ENCODE measurements at places on chromosomes 5 and 9.

GRCh38 chr5:131563434-131564228 lies 71.4 kb downstream of the RAPGEF6 start:
- no peak for DNase-seq

GRCh38 chr9:72960446-72960845 lies 7.6 kb upstream of the ALDH1A1 start:
- DNase-seq: no peak

DNA sequence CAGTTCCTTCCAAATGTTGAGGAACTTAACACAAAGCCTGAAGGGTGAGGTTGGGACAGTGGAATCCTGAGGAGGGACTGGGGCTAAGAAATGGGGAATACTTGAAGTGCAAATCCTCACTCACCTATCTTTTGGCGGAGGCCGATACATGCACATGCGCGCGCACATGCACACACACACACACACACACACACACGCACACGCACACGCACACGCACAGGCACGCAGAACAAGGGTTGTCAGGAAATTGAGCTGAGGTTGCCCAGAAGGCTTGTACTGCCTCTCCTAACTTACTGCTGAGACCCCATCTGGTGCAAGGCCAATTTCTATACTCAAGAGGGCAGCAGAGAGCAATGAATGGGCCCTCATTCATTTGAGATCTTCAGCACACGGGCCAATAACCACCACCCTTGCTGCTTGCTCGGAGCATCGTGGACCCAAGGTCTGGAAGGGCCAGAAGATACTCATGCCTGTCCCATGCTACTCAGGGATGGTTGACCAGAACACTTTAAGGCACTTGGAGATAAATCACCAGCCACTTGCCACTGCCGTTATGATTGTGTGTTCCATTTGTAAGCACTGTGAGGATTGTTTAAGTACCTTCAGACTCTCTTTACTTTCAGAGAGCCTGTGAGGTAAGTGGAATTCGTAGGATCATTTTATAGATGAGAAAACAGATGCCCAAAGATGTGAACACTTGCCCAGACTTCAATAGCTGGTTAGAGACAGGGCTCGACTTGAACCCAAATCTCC lies 21.5 kb downstream of the BTF3 start:
- DNase-seq: no peak

GRCh38 chr9:86703346-86703745 lies 244.0 kb downstream of the GAS1 start:
- DNase-seq: no peak

- no peak for DNase-seq
These were observed 11.2 kb upstream of the CCDC152 start for GRCh38 chr5:42745426-42745825.

- DNase-seq: no peak
These were observed 30.3 kb upstream of the UHRF2 start for GRCh38 chr9:6382681-6383080.

- no peak for DNase-seq
These were observed 154.0 kb downstream of the MCTP1 start for GRCh38 chr5:95130941-95131340.

DNA sequence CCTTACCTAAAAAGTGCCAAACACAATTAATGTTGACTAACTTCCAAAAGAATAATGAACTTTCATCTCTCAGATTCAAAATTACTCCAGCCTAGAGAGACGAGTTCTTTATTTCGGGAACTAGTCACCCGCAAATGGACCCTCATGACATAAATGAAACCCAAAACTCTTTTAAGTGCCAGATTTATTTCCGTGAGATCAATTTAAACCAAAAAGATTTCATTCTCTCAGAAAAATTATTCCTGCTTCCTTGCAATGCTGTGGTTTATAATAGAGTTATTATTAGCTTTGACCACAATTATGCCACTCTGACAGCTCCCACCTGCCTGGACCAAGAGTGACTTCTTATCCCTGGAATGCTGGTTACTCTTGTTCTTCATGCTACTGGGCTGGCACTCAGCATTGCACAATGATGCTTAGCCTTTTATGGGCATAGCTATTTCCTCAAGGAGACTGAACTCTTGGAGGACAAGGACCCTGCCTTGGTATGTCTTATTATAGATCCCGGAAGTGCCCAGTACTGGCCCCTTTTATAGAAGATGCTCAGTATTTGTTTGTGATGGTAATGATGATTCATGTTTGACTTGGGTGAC lies 183.5 kb downstream of the SNX18 start:
- DNase-seq: no peak

DNA sequence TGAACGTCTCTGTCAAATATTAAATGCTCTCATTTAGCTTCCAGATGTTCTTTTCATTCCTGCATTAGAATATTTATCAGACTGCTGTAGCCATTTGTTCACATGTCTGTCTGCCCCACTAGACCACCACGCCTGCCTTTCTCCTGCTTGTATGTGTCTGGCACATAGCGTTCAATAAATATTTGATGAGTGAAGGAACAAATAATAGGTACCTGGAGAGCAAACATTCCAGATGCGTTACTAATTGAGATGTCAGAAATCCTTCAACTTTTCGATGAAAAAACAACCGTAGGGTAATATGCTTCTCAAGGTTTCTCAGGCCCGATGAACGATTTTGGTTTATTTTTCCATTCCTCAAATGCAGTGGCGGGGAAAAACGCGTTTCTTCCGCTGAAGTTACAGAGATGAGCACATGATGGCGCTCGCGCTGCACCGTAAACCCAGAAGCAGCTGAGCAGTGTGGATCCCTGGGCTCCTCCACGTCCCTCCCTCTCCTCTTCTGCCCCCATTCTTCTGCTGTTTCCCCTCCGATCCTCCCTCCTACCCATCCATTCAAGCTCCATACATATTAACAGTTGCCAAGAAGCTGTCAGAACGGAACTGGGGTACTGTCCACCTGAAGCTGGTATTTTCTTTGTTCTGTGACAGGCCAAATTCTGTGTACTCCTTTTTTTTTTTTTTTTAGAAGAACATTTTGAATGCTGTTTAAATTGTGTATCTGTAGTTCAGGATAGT lies 245.4 kb downstream of the MPDZ start:
- DNase-seq: no peak

DNA sequence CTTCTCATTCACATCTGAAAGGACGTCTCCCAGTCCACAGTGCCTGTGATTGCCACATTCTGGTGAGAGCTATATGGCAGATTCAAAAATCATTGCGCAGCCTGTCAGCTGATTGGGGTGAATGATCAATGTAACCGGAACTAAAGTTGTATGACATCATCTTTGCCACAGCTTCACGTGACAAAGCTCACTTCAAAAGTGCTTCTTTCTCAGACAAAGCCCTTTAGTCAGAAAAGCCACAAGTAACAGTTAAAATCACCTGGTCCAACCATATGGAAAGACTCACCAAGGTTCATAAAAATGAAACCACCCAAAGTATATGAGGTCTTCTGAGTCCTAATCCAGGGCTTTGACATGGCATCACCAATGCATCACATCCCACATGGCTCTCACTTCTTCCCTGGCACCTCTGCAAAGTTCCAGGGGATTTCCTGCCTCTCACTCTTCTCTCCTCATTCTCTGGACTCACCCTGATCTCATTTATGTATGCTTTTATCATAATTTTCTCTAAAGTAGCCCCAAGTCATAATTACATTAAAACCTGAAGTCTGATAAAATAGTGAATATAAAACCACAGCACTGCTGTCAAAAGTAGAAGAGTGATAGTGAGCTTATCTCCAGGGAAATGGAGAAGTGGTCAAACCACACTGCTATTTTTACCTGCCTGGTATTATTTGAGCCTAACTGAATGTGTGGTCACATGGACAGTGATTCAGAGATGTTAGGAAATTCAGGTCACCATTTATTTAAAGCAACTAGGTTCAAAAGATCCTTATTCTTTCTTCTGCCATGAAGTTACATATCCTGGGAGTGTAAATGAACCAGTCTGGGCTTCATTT lies 193.1 kb upstream of the PTGER4 start:
- DNase-seq: no peak

GRCh38 chr5:67686746-67687145 lies 490.1 kb upstream of the CD180 start:
- no peak for DNase-seq

GRCh38 chr9:26231391-26231790 lies 553.1 kb upstream of the TUSC1 start:
- DNase-seq: no peak

- no peak for DNase-seq
These were observed 214.5 kb downstream of the AUH start for GRCh38 chr9:91147079-91147708.

GRCh38 chr5:73215531-73215890 lies 42.5 kb downstream of the TMEM174 start:
- no peak for DNase-seq

- DNase-seq: no peak
These were observed 47.1 kb downstream of the MAT2B start for GRCh38 chr5:163552536-163552935.

- no peak for DNase-seq
These were observed 75.1 kb upstream of the ADCY2 start for GRCh38 chr5:7320701-7321301.

- no peak for DNase-seq
These were observed 91.5 kb downstream of the SMARCA2 start for GRCh38 chr9:2106666-2107065.

- DNase-seq: no peak
These were observed 70.8 kb downstream of the FBXO38 start for GRCh38 chr5:148454576-148454975.

GRCh38 chr5:56055859-56056258 lies 61.1 kb upstream of the IL6ST start:
- DNase-seq: no peak
